ENCODE measurements at places on chromosomes 5 and 9.

DNA sequence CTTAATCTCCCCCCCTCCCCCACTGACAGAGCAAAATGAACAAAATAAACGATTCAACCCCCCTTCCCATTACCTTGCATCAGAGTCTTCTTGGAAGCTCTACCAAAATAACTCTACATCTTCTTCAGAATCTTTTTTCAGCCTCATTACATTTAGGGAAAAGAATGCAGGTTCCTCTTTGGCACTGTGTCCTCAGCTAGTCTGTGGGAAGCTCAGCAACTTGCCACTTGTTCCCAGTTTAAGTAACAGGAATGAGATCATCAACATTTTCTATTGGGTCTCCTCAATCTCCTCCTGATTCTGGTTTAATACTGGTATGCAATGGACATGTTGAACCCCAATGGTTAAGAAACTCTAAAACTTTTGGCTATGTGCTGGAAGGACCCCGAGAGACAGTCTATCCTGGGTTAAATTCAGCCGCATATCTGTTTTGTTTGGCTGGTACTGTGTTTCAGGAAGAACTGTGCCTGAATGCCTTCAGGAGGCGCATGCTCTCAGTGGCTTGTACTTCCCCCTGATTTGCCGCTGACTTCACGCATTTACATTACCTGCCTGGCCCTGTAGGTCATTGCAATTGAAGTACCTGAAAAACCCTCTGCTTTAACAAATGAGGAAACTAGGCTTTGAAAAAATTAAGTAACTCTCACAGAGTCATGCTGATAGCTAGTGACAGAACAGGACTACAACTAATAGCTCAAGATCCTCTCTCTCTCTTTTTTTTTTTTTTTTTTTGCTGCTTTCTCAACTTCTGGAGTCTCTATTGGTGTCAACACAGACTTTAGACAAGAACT lies 78.1 kb upstream of the HMHB1 start:
- DNase-seq, result no peak

DNA sequence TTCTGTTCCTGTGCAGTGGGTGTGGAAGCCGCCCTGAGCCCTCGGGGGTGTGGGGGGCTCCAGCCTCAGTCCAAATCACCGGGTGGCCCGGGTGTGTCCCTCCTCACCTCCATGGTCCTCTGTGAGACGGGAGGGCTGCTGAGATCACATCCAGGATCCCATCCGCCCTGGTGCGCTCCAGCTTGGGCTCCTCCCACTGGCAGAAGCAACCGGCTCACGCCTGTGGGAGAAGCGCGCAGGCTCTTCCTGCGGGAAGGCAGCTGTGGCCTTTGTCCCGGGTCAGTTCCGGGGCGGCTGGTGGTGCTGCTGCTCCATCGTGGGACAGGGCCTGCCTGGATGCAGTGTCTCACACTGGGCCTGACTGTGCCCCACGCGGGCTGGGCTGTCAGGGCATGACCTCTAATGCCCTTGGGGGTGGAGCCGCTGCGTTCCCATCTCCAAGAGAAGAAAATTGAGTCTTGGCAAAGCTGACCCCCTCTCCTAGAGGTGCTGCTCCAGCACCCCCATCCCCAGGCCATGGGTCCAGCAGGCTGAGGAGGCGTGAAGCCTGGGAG lies 18.5 kb downstream of the OLFM1 start:
- DNase-seq, result no peak

GRCh38 chr5:98463676-98464075 lies 309.8 kb upstream of the RGMB start:
- no peak for DNase-seq

DNA sequence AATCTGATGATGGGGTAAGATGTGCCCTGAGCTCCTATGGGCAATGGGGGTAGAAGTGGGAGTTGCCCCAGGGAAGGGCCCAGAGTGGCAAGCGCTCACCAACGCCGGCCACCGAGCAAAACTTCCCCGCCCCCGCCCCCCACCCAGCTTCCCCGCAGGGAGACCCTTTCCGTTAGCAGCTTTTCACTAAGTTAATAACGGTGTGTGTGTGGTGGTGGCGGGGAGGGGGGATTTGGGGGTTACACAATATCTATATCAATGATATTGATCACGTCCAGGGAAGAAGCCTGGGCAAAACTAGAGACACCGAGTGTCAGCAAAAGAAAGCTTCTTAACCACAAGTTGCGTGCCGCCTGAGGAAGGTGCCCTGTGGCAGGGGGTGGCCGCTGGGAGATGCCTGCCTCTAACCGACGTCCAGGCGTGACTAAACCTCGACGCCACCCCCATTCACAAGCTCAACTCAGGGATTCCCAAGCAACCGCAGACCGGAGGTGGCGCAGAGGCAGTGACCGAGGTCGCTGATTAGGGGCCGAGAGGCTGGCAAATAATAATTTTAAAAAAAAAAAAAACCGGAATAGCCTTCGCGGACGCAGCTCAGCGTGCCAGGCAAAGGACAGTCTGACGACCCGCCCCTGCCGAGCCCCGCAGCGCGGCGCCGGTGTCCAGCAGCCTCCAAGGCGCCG lies 222.6 kb downstream of the MEF2C start:
- DNase-seq, result no peak

DNA sequence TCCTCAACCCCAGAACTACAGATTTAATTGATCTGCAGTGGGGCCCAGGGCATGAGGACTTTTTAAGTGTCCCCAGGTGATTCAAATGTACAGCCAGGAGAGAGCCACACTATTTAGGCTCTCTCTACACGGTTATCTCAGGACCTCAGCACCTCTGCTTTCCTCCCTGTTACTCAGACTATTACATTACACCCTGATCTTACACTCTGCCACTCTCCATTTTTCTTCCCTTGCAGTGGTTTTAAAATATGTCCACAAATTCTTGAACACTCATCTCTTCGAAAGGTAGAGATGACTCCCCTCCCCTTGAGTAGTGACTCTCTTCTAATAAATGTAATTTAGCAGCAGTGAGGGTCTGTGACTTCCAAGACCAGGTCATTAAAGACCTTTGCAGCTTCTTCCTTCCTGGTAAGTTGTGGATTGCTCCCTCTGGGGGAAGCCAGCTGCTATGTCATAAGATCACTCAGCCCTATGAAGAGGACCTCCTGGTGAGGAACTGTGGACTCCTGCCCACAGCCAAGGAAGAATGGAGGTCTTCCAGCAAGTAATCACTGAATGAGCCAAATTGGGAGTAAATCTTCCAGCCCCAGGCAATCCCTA lies 87.5 kb upstream of the SSBP2 start:
- DNase-seq, result no peak

Data from cortex of kidney (tissue), 1 donor.